ENCODE measurements at places on chromosomes 3 and 15.

GRCh38 chr3:184261854-184262763 lies 756 bp upstream of the CAMK2N2 start:
- no peak for DNase-seq

GRCh38 chr15:41424809-41425208 lies 7.9 kb downstream of the RTF1 start:
- no peak for DNase-seq

GRCh38 chr15:67575039-67575502 lies 32.6 kb downstream of the MAP2K5 start:
- DNase-seq = no peak

- DNase-seq = no peak
Measured at GRCh38 chr3:66338927-66339326, 118.1 kb downstream of the SLC25A26 start.
